ENCODE measurements at places on chromosomes 7 and 10.
A peak's percentile ranks its signal among the peaks of the same experiment; 100 is the strongest.

DNA sequence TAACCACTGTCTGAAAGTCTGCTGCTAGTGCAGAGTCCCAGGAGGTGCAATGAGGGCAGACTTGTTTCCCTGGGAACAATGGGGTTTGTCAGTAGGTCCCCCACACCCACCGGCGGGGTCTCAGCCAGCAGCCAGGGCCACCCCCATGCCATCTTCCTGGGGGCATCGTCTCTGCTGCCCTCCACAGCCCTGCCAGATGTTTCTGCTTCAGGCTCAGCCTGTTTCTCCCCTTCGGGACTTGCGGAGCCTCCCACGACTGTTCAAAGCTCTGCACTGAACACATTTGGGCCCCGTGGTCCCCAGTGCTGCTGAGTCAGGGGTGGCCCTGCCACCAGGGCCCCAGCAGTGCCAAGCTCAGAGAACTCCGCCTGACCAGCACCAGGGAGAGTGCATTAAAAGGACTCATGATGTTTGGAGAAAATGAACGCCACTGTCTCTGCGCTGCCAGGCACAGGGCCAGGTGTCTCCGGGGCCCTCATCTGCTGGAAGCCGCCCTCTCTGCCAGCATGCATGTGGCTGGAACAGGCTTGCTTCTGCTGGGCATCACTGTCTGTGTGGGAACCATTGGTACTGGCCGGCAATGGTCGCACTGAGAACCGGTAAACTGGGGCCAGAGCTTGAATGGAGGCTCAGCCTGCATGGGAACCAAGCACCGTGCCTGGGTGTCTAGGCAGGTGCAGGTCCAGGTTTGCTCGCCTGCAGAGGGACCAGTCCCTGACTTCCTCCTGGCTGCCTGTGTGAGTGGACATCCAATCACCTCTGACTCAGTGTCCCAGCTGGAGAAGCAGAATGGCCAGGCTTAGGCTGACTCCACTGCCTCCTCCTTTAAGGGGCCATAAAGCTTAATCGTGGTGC is 345.1 kb downstream of the GLRX3 start:
- DNase-seq: no peak

DNA sequence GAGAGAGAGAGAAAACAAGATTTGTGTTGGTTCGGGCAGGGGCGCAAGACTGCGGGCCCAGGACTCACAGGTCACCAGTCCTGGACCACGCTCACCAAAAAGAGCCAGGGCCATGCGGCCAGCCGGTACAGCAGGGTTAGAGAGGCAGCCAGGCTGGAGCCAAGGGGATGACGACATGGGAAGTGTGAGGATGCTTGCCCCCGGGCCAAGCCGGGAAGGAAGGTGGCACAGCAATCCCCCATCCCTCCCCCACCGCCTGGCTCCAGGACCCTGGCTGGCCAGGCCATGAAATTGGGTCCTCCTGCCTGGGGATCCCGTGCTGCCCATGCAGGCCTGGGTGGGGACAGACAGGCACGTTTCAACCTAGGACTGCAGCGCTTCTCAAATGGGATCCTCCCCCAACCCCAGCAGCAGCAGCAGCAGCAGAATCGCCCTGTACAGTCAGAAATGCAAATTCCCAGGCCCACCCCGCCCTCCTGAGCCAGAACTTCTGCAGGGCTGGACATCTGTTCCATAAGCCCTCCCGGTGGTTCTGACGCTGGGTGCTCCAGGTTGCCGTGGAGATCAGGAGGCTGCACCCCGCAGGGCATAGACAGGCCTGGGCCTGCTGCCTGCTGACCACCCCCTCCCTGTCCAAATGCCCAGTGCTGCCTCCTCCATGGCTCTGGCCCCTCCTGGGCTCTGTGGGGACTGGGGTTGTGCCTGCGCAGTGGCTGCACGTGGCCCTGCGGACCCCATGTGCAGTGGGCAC is 35.0 kb downstream of the YKT6 start:
- no peak for DNase-seq

DNA sequence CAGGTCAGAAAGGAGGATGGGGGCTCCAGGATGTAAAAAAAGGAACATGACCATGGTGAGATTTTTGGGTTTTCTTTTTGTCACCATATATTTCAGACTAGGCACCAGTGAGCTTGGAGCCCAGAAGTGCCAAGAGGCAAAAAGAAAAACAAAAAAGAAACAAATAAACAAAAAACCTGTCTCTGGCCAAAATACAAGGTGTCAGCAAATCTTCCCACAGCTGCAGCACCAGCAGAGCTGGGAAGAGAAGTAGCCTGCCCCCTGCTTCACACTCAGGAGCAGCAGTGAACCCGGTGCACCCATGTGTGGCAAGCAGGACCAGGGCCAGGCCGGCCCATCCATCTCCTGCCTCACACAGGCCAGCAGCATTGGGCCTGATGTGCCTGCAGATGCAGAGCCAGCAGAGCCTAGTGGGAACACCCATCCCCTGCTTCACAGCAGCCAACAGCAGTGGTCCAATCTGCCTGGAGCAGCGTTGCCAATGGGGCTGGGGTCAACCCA is 34.7 kb upstream of the C10orf71 start:
- DNase-seq: no peak

- DNase-seq: no peak
Observed at GRCh38 chr7:55177068-55177530, 158.3 kb downstream of the EGFR start.

GRCh38 chr10:119700321-119700954 is 25.4 kb upstream of the INPP5F start:
- DNase-seq: no peak

DNA sequence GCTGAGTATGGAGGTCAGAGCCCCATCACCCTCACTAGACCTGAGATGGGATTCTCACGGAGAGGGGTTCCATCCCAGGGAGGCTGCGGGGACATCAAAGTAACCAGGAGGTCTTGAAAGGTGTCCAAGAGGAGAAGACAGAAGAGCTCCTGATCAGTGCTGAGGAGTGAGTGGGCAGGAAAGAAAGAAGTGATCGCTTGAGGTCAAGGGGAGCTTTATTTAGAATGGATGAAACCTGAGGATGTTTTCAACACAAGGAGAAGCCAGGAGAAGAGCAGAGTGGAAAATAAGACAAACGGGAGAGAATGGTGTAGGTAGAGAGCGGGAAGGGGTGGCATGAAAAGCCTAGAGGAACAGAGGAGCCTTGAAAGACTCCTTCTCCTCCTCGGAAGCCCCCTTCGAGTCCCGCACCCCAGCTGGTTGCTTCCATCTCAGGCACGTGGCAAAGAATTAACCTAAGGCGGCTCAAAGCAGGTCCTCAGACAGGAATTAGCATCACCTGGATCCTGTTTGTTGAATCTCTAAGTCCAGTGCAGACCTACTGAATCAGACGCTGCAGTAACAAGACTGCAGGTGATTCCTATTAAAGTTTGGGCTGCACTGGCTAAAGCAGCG is 5.8 kb downstream of the SVIL start:
- DNase-seq: no peak

DNA sequence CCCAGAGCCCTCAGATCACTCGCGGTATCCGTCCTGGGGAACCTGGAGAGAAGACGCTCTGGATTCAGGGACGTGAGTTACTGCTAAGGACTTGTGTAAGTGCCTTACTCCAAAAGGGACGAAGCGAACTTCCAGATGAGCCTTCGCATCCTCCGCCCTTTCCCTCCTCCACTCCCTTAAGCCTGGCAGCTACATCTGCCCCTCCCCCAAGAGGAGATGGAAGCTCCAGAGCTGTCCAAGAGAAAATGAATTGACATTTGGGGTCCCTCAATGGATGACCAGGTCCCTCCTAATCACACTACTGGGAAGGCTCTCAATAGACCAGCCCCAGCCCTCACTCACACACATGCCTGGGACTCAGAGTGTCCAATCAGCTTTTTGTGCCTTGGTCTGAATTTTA is 31.3 kb upstream of the GDF10 start:
- no peak for DNase-seq

GRCh38 chr10:22644222-22644621 is 70.2 kb downstream of the PIP4K2A start:
- no peak for DNase-seq

- DNase-seq: peak; percentile 35
Observed at GRCh38 chr7:38451840-38452239, 178.4 kb upstream of the TARP start.

- no peak for DNase-seq
Observed at GRCh38 chr10:95451150-95451549, 110.0 kb downstream of the SORBS1 start.
